Left ventricle myocardium superior (tissue), 1 donor: ENCODE measurements at places on chromosomes 13 and 19.

- DNase-seq = no peak
These were observed 640 bp upstream of the ZNF544 start for GRCh38 chr19:58227964-58228584.

DNA sequence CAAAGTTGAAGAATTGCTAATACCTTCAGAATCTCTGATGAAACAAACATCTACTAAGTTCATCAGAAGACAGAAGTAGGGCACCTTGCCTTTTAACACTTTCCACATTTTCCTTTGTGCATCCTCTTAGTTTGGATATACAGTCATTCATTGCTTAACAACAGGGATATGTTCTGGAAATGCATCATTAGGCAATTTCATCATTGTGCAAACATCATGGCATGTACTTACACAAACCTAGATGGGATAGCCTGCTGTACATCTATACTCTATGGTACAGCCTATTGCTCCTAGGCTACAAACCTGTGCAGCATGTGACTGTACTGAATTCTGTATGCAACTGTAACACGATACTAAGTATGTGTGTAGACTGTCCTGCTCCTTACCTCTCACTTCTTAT, 169.8 kb downstream of the SUCLA2 start:
- no peak for DNase-seq

GRCh38 chr19:41753936-41754529, 1.3 kb upstream of the CEACAM6 start:
- DNase-seq = no peak

GRCh38 chr19:8126008-8126407, 23.4 kb downstream of the FBN3 start:
- no peak for DNase-seq

- peak; percentile 99 for DNase-seq
These were observed 20.8 kb upstream of the ERCC1 start for GRCh38 chr19:45444318-45445041.

DNA sequence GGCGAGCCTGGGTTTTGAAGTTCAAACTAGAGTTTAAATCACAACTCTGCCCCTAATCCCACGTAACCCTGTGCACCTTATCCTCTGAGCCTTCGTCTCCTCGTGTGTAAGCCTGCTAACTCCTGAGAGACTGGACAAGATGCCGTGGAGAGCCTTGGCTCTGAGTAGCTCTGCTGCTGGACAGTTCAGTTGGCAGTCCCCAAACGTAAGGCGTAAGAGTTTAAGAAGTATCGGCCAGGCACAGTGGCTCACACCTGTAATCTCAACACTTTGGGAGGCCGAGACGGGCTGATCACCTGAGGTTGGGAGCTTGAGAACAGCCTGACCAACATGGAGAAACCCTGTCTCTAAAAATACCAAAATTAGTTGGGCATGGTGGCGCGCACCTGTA, 4.7 kb upstream of the CD79A start:
- DNase-seq = peak; percentile 7

- no peak for DNase-seq
These were observed 7.1 kb downstream of the RBM26 start for GRCh38 chr13:79398915-79399314.

DNA sequence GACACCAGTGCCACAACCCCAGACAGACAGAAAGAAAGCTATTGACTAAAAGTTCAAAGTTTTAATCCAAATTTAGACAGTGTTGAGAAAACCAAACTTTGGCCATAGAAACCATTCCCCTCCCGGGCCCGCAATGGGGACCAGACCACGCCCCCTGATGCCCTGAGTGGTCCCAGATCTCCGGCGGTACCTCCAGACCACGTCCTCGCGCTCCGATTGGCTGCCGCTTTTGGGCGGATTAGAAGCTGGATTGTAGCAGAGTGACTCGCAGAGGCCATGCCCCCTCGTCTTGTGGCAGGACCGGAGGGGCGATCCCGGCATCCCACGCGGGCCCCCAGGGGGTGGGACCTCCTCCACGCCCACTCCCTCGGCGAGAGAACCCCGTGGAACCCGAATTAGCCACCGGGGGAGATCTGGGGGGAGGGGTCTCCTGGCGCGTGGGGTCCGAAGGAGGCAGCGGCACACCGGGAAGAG, 797 bp upstream of the HSD17B14 start:
- peak; percentile 87 for DNase-seq

- no peak for DNase-seq
These were observed 45.3 kb upstream of the LSM14A start for GRCh38 chr19:34126966-34127365.

DNA sequence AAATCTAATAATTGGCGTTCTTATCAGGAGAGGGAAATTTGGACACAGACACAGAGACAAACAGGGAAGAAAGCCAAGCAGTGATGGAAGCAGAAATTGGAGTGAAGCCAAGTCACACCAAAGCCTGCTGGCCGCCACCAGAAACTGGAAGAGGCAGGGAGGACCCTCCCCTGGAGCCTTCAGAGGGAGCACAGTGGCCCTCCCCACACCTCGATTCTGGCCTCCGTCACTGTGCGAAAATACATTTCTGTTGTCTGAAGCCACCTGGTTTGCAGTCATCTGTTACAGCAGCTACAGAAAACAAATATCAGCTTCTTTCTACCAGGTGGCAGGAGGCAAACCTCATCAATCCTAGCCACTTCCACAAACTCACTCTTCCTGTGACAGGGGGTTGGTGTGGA, 8.3 kb upstream of the TLE6 start:
- DNase-seq = peak; percentile 71

- DNase-seq = no peak
These were observed 504.3 kb downstream of the IRS2 start for GRCh38 chr13:109281903-109282635.

DNA sequence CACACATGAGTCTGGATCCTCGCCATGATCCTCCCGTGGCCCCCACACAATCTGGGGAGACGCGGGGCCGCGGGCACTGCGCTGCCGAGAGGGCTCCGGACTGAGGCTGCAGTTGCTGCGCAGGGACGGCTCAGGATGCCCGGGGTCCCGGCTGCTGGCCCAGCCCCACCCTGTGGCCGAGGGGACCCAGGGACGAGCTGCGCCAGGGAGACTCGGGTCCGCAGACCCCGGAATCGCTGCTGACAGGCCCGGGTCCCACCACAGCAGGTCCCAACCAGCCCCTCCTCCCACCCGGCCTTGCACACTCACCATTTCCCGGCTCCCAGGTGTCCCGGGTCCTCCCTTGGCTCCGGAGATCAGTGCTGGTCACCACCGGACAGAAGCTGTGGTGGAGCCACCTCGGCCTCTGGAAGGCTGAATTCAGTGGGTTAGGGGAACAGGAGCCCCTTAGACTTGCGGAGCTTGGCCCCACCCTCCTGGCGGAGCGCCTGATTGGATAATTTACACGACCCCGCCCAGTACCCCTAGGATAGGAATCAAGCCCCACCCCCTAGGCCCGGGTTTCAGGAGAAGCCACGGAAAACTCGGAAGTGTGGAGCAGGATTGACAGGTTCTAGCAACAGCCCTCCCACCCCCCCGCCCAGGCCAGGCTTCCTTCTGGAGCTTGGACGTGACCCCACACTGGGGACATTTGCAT, 57.4 kb downstream of the ZNF44 start:
- no peak for DNase-seq

DNA sequence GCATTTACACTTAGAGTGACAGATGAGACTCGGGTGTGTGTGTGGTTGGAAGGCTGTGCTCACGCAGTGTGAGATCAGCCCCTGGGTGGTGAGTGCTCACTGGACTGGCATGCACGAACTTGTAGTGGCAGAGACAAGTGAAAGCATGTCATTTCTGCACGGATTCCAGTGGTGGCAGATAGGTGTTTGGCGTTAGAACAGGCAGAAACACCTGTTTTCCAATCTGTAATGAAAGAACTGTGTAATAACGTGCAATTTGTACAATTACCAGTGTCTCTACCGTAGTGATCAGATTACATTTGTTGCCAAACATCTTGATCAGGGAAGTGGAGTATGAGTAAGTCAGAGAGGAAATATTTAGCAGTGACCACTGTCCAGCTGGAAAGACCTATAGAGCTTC, 8.2 kb downstream of the LAMP1 start:
- DNase-seq = no peak

- peak; percentile 23 for DNase-seq
These were observed 30.3 kb downstream of the RASA3 start for GRCh38 chr13:114102131-114102520.

DNA sequence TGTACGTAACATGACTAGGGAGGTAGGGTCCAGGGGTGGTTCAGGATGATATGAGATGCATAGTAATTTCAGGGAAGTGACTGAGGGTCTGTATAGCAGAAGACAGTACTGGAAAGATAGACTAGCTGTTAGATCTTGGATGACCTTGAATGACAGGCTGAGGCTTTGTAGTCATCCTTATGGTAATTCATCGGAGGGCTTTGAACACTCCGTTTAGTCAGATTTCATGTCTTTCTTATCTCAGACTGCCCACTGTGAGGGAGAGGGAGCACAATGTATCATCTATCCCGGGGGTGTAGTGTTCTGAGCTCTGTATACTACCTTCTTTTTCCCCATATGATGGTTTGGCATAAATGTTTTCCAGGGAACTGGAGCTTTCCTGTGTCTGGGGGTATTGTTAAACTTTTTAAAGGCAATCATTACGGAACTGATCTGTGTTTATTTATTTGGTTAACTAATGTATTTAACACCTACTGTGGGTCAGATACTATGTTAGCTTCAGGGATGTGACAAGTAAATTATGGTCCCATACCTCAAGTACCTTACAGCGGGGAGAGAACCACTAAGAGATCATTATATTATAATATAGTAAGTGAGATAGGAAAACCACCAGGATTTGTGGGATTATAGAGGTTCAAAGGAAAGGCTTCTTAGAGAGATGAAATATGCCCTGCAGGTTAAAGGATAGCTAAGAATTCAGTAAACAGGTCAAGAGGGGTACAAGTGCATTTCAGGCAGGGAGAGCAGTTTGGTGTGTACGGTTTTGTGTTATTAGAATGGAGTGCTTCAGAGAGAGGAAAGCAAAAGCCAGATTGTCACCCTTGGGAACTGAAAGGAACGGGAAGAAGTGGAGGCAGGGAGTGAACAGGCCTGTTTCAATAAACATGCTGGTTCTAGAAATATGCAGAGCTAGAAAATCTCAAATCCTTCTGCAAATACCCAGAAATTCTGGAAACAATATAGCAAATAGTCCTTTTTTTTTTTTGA, 164.8 kb upstream of the KL start:
- DNase-seq = no peak

GRCh38 chr13:50527188-50527587, 316.3 kb downstream of the DLEU7 start:
- peak; percentile 30 for DNase-seq

DNA sequence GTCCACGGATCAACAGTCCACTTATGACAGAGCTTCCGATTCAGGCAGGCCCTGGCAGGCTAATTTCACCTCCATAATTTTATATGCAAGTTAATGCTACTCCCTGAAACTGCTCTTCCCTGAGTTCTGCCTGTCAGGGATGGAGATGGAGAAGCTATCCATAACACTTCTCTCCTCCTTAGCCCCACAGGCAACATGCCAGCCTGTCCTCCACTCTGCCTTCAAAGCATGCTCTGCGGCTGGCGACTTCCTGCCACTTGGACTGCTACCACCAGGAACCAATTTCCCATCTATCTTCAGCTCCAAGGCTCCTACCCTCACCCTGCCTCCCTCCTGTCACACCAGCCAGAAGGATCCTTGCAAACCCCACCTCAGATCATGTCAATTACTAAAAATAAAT, 35.4 kb downstream of the GSX1 start:
- no peak for DNase-seq

- DNase-seq = no peak
These were observed 38.6 kb upstream of the LAMP1 start for GRCh38 chr13:113258321-113259054.

DNA sequence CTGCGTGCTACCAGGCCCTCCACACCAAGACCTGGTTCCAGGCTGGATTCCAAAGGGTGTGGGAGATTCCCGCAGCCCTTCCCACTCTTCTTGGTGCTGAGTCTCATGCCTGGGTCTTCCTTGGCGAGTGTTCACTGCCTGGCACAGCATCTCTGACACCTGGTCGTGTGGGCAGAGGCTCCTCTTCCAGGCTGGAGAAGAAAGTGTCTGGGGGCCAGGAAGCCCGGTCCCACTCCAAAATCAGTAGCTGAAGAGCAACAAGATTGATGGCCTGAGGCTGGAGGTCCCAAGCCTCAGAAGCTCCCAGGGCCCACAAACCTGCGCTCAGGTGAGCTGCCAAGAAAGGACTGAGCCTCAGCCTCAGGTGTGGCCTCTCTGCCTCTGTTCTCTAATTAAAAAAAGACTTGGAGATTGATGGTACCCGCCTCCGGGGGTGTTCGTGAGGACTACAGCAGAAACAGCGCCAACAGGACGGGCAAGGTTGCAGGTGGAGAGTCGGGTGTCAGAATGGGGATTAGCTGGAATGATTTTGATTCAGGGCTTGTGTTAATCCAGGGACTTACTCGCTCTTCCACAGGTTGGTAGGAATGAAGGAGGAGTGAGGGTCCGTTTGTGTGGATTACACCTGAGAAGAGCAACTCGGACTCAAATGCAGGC, 217.5 kb downstream of the TEX29 start:
- DNase-seq = no peak

- DNase-seq = no peak
These were observed 35.6 kb downstream of the C13orf46 start for GRCh38 chr13:113938246-113938645.

DNA sequence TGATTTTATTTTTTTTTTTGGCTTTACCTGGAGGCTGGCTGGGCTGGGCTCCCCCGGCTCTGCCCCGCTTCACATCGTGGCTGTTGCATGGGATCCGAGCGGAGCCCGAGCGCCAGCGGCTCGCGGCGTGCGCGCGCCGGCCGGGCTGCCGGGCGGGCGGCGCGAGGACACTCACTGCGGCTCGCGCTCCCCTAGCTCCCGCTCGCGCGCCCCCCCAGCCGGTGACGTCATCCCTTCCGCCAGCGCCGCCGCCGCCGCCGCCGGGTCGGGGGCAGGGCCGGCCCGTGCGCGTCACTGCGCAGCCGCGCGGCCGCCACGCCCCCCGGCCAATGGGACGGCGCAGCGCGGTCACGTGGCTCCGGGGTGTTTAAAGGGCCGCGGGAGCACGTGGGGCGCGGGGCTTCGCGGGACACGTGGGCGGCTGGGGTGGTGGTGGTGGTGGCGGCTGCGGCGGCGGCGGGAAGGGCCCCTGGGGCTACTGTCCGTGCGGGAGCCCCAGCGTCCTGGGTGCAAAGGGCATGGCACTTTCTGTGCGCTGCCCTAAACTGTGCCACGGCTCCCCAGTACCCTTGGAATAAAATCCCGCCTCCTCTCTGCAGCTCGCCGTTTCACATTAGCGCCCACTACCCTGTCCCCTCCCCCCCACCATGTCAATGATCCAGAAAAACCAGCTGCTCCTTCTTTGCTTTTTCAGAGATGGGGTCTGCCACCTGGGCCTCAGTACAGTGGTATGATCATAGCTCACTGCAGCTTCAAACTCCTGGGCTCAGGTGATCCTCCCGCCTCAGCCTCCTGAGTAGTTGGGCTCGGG, at the start of gene PTPRS:
Gene PTPRS (minus strand): TSS at position 176 of the 811 bp plus-strand sequence. CDS start 54,672 bp downstream, outside the sequence.
- peak; percentile 88 for DNase-seq

- no peak for DNase-seq
These were observed 351.5 kb downstream of the KLF12 start for GRCh38 chr13:73782450-73783449.

- DNase-seq = peak; percentile 87
These were observed 34.9 kb upstream of the TPM4 start for GRCh38 chr19:16041299-16041990.

GRCh38 chr19:38664503-38665211, 17.2 kb downstream of the ACTN4 start:
- DNase-seq = peak; percentile 58
